ENCODE measurements at places on chromosomes 7 and 10. TPM values are rescaled to one million over a fixed set of nuclear protein-coding genes. Genes with fewer than 3 reads are reported as not detected.

GRCh38 chr10:82889728-82890127, 1014.7 kb downstream of the NRG3 start:
- DNase-seq, result no peak

DNA sequence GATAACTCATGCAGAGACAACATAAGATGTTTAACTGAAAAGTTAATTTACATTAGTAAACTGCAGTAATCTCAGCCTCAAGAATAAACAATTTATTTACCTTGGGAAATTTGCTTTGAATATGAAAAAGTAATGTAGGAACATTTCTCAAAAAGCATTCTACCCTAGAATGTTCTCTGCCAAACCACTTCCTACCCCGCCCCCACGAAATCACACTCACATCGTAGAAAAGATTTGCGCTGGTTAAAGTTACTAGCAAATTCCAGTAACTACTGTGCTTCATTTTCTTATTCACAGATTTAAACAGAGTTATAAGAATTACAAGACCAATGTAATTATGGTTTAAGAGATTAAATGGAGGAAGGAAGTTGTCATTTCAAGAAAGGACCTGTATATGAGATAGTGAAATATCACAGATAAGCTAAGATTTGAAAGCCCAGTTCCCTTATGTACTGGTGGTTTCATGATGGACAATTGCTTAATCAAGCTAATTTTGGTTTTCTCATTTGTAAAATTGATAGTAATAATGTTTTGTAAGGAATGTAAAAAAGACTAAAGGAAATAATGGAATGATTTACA, 175.4 kb downstream of the GNAI1 start:
- DNase-seq, result no peak

The ANKRD30A gene
- polyA plus RNA-seq, result not detected

The VWDE gene
- polyA plus RNA-seq, result 1.6 TPM

GRCh38 chr10:7792541-7792940, 4.6 kb downstream of the ATP5F1C start:
- no peak for DNase-seq

GRCh38 chr10:91564026-91564425, 68.8 kb downstream of the PPP1R3C start:
- DNase-seq, result no peak

GRCh38 chr10:119786117-119786769, 60.4 kb downstream of the INPP5F start:
- no peak for DNase-seq

GRCh38 chr7:117673839-117674238, 194.0 kb downstream of the CFTR start:
- no peak for DNase-seq

- no peak for DNase-seq
Observed at GRCh38 chr10:27884185-27884641, 114.7 kb downstream of the ODAD2 start.

The DOCK4 gene
- polyA plus RNA-seq, result 7.5 TPM

- no peak for DNase-seq
Observed at GRCh38 chr7:37295401-37295800, 153.3 kb downstream of the ELMO1 start.

- DNase-seq, result no peak
Observed at GRCh38 chr7:98369726-98370125, 31.2 kb downstream of the BAIAP2L1 start.

DNA sequence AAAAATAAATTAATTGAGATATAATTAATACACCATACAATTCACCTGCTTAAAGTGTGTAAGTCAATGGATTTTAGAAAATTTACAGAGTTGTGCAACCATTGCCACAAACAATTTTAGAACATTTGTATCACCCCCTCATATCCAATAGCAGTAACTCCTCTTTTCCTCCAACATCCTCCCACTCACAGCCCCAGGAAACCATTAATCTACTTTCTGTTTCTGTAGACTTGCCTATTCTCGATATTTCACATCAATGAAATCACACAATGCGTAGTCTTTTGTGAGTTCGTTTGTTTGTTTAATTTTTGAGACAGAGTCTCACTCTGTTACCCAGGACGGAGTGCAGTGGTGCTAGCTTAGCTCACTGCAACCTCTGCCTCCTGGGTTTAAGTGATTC, 13.7 kb upstream of the HERC4 start:
- DNase-seq, result no peak

The SRGN gene
- polyA plus RNA-seq, result 23.1 TPM

The GPR37 gene
- polyA plus RNA-seq, result 17.8 TPM

The AP4M1 gene
- polyA plus RNA-seq, result 22.0 TPM

DNA sequence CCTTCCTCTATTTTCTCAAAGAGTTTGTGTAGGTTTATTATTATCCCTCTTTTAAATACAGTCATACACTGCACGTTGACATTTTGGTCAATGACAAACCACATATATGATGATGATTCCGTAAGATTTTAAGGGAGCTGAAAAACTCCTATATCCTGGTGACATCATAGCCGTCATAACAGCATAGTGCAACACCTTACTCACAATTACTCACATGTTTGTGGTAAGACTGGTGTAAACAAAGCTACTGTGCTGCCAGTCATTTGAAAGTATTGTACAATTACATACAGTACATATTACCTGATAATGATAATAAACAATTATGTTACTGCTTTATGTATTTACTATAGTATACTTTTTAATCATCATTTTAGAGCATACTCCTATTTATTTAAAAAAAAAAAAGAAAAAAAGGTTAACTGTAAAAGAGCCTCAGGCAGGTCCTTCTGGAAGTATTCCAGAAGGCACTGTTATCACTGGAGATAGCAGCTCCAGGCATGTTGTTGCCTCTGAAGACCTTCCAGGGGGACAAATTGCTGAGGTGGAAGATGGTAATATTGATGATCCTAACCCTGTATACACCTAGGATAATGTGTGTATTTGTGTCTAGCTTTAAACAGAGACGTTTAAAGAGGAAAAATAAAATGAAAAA, 123.3 kb upstream of the CDK1 start:
- DNase-seq, result no peak

DNA sequence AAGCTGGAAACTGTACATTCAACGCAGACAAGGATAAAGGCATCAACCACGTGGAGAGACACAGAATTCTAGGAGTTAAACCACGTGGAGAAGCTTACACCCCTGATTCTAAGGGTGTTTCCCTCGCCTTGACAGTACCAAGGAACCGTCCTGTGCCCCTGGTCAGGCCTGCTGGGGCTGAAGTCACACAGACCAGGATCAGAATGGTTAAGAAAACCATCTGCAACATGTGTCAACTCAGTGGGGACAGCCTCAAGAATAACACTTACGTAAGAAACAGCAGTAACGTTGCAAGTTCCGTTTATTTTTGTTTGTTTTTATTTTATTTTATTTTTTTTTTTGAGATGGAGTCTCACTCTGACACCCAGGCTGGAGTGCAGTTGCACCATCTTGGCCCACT, 55.6 kb downstream of the CHST15 start:
- DNase-seq, result no peak
